ENCODE measurements at places on chromosomes 1 and 21.

DNA sequence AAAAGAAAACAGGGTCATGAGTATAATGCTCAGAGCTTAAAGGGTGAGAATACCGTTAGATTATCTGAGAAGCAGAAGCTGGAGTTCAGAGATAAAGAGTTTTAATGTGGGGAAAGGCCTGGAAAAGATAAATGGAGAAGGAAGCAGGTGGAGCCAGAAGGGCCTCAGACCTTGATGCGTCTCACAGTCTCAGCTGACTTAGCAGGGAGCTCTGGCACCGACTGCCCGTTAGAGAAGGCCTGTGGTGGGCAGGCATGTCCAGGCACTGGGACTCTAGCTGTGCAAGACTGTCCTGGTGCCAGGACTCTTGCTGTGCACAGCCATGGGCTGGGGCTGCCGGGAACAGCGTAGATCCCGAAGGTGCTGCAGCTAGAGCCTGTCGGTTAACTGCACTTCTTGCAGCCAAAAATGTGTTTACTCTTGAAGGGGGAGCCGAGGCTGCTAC, 3.8 kb upstream of the SLAMF9 start:
- no peak for DNase-seq

DNA sequence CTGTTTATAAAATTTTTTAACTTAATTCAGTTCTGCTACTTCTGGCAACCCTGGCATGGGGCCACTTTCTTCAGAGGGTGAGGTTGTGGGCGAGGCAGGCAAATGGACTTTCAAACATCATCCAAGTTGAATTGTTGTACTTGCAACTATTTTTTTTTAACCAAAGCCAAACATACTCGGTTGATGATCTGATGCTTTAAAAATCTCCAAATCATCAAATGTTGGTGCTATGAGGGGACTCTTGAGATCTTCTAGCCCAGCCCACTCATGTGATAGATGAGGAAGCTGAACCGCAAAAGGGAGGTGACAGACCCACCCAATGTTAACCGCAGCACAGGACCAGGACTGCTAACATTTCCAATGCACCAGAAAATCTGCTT, 6.7 kb downstream of the SLC1A7 start:
- no peak for DNase-seq

GRCh38 chr1:35320937-35321336, 52.4 kb downstream of the ZMYM4 start:
- no peak for DNase-seq

DNA sequence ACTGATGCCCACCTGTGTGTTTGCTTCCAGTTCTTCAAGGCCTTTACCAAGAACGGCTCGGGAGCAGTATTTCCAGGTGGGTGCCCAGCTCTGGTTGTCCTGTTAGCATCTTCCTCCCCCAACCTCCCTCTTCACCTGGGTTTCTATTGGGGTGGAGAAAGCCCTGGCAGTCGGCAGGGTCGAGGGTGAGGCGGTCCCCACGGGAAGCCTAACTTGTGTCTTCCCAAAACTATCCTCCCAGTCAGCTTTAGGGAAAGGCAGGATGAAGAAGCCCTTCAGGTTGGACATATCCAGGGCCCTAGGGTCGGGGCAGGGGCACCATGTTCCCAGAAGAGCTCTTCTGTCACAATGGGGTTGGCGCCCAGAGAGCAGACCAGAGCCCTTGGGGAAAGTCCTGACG, 20.6 kb downstream of the QSOX1 start:
- DNase-seq, result no peak

DNA sequence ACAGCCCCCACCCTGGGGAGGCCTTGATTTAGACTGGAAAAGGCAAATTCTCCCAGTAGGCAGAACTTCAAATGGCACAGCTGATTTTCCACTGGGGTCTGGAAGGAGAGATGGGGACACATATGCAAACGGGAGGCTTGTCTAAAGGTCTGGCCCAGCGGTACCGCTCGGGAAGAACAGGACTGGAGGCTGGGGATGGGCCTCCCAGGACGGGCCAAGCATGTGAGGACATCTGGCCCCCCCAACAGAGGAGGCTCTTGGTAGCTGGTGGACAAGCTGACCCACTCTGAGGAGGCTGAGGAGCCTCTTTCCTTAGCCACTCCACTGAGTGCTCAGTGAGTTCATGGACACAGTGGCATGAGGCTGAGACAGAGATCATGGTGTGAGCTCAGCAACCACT, 170.0 kb downstream of the NPHP4 start:
- no peak for DNase-seq

Measured in activated CD4-positive, CD25-positive, alpha-beta regulatory T cell (primary cell).